GF-D8 (cell line): ENCODE measurements at places on chromosomes 6 and 20.

GRCh38 chr6:36590237-36590636 lies 3.9 kb upstream of the SRSF3 start:
- DNase-seq: no peak

DNA sequence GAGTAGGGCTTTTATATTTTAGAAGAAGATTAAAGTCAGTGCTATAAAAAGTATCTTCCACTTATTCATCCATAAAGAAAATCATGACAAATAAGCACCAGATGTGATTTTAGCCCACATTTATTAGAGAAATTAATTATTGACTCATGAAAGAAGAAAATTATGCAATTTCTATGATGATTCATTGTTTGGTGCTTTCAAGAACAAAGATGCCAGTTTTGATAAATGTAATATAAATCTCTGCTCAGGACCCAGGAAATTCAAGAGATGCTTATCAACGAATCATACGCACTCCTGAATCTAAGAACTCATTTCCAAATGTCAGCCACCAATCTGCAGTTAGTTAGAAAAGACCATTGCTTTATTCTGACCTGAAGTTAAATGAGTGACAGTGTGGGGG lies 211.4 kb downstream of the ARHGAP18 start:
- DNase-seq: no peak

DNA sequence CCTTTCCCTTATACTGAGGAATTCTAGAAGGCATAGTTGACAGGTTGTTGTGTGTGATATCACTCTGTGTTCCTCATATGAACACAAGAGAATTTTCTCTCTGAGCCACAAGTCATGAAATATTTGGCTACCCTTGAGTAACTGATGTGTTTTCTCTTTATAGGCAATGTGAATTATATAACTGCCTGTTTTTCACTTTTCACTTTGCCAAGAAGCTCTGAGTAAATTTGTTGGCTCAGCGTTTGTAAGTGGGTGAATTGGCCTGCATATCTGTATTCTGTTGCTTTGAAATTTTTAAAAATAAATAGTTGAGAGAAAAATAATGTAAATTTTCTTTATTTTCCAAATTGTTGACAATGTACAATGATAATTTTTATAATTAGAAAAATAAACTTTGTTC lies 5.2 kb upstream of the BTBD9 start:
- DNase-seq: no peak

- no peak for DNase-seq
These were observed 2.3 kb downstream of the THBS2 start for GRCh38 chr6:169251371-169251802.

DNA sequence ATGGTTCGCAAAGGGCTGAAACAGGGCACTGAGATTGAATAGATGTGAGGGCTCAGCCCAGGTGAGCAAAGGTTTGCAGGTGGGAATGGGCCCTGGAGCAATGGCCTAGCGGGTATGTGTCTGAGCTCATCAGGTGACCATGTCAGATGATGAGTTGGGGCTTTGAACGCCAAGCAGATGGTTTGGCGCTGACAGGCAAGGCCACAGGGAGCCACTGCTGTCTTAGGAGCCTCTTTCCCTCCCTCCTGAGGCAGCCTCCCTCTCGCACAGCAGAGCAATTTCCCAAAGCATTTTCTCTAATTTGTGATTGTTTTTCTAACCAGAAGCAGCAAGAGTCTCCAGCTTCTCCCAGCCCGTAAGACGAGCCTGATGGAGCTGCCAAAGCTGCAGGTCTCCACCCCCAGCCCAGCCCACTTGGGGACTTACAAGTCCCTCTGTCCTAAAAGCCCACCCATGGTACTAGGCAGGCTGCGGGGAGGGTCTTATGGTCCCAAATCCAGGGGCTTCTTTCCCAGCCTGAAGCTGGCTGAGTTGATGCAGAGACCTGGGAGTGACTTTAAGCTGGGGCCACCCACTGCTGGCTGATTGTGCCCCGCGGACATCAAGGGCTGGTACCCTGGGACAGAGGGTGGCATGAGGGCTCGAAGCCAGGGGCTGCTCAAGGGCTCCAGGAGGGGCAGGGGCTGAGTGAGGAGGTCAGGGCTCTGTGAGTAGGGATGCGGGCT lies 11.6 kb downstream of the CDH22 start:
- no peak for DNase-seq
